ENCODE measurements at places on chromosomes 2 and 18.

GRCh38 chr18:310042-310441, 42.2 kb upstream of the THOC1 start:
- DNase-seq = no peak

- no peak for DNase-seq
Measured at GRCh38 chr2:147934881-147935620, 85.5 kb downstream of the ORC4 start.

DNA sequence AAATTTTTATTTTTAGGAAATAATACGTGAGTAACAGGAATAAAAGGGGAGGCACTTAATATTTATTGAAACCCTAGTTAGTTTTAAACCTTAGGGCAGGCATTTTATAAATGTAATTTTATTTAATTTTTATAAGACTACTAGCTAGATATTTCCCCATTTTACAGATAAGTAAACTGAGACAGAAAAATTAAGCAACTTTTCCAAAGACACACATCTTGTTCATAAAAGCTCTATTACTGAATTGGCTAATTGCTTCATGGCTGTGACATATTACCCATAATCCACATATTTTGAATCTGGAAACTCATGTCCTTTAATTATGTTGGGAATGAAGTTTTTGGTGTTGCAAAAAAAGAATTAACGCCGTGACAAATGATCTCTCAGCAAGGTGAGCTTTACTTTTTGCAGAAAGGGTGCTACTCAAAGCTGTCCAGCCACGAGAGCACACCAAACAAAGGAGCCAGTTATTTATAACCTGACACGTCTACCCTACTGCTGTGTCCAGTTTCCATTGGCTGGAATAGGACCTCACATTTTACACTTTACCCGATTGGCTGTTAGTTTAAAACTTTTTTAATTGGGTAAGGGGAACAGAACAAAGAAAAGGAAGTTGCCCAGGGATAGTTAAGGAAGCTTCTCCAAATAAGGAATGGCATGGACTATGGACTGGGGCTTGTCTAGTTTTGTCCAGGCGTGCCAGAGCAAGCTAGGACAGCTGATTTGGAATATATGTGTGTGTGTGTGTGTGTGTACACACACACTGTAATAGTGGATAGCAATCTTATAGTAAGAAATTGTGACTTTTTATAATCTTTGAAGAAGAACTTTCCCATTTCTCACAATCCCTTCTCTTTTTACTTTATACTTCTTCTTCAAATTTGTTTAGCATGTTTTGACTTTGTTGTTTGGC, 54.2 kb downstream of the COMMD1 start:
- no peak for DNase-seq

GRCh38 chr18:26383454-26384270, 157.4 kb downstream of the TAF4B start:
- peak; percentile 42 for DNase-seq

- no peak for DNase-seq
Measured at GRCh38 chr2:120819720-120820210, 84.1 kb downstream of the GLI2 start.

- no peak for DNase-seq
Measured at GRCh38 chr18:4960578-4960977, 236.5 kb downstream of the AKAIN1 start.

GRCh38 chr2:98551316-98551715, 57.0 kb downstream of the COA5 start:
- no peak for DNase-seq

GRCh38 chr2:88471083-88471942, 18.8 kb upstream of the FOXI3 start:
- no peak for DNase-seq

DNA sequence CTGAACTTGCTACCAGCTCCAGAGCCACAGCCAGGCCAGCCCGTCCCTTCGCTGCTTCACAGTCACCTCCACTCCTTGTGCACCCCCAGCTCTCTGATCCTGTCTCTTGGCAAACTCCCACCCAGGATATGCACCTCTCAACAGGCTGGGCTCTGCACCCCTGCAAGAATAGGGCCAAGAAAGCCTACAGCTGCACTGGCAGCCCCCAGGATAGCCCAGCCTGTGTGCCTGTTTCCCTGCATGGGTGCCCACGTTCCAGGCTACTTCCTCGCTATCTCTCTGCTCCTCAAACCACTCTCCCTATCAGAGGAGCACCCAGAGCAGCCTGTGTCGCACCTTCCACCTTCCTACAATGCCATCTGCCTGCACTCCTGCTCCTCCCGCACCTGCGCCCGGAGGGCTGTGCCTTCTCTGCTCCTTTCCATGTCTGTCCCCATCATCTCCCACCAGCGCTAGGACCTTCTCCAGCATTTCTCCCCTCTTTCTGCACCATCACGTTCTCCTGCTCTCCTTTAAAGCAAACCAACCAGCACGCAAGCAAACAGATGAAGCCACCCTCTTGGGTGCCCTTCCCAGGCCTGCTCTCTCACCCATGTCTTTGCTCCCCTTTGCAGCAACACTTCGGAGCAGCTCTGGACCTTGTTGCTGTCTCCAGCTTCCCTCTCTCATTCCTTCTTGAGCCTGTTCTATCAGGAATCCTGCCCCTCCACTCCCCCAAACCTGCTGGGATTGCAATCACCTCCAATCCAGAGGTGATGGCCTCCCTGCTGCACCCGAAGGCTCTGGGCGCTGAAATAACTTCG, 313.2 kb upstream of the HS6ST1 start:
- no peak for DNase-seq

GRCh38 chr2:68253219-68254068, 1.1 kb upstream of the PPP3R1 start:
- DNase-seq = peak; percentile 51

DNA sequence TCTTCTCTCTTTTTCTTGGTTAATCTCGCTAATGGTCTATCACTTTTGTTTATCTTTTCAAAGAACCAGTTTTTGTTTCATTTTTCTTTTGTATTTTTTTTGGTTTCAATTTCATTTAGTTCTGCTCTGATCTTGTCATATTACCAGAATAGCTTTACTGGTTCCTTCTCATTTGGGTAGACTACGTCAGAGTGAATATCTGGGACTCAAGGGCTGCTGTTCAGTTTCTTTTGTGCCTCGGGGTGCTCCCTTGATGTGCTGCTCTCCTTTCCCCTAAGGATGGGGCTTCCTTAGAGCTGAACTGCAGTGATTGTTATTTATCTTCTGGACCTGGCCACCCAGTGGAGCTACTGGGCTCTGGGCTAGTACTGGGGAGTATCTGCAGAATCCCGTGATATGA, 29.4 kb upstream of the IL1RN start:
- no peak for DNase-seq

- no peak for DNase-seq
Measured at GRCh38 chr2:42183775-42184174, 14.6 kb downstream of the EML4 start.

DNA sequence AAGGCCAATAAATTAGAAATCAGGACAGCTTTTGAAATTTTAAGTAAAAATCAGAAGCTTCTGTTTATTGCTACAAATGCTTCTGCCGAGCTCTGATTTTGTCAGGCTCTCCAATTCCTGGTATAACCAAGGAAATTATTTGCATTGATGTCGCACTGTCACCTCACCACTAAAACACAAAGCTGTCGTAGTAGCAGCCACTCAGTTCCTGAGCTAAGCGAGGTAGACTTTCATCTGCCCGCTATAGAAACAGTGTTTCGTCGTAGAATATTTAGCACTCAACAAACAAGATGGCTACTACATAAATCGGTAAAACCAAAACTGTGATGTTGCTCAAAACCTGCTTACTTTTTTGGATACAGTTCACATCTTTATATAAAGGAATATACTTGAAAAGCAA, 141.3 kb upstream of the FOSL2 start:
- DNase-seq = no peak

DNA sequence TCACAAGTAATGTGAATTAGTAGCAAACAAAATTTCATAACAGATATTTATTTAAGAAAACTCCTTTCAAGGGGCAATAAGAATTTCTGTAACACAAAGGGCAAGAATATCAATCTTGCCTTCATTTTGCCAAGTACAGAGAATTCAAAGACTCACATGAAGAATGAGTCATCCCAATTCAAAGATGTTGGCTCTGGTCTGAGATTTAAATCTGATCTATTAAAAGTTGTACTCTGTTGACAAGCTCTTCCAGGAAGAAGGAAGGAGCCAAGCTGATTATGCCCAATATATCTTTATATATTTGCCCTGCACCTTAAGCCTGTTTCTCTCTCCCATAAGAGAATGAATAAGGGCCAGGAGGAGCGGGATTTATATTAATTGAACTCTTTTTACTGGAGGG, 55.9 kb upstream of the RPE start:
- no peak for DNase-seq

DNA sequence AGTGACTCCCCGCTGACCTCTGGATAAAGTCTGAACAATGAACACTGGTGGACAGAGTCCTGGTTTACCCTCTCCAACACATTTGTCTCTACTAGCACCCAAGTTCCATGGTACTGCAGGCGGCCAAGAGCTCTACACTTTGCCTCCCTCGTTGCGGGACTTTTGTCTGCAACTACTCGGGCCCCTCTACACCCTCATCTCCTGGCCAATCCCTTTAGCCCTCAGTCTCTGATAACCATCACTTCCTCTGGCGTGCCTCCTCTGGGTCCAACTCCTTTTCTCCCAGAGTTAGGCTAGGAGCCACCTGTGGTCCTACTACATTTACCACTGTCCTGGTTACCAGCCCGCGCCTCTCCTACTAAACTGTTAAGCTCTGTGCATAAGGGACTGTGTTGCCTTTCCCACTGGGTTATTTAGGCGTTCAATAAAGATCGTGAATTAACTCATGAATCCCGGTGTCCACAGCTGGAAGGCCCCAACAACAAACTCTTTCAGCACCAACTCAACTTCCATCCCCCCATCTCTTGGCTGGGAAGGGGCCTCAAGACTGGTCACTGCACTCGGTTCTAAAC, 757 bp downstream of the HDHD2 start:
- DNase-seq = no peak

DNA sequence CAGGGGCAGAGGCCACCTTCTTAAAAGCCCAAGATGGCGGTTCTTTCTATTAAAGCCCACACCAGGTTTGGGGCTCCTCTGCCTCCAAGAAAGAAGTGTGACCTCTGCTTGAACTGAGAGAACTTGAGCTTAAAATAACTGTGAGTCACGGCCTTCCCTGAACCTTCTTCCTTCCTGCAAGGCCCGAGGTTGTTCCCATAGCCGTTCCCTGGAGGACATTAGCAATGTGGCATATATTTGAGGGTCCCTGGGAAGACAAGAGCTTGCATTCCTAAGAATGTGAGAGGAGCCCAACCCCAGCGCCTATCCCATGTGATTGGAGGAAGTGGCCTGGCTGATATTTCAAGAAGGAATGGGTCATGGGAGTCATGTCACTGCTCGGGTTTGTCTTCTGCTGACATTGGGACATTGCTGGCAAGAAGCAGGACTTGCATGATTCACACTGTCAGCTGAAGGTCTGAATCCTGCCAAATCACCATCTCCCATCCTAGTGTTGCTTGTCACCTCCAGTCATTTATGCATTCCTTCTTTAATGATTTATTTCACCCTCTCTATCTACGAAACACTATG, 168.1 kb downstream of the TRIB2 start:
- no peak for DNase-seq

DNA sequence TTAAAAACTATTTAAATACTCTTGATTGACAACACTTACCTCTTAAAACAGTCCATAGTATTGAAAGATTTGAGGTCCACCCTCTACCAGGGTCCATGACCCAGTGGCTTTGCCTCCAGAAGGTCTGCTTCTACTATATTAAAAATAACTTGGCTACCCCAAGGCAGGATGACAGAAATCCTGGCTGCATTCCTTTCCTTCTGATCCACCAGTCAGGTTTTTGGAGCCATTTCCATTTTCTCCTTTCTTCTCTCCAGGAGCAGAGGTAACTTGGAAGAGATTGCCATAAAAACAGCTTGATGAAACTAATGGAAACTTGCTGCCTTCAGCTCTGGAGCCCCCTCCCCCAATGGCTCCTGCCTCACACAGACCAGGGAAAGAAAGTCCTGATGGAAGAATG, 2.6 kb upstream of the FAM171B start:
- DNase-seq = no peak

- DNase-seq = no peak
Measured at GRCh38 chr2:6312367-6312766, 553.3 kb downstream of the CMPK2 start.

GRCh38 chr2:159546716-159547430, 69.5 kb downstream of the BAZ2B start:
- no peak for DNase-seq

- no peak for DNase-seq
Measured at GRCh38 chr18:58288921-58289797, 245.1 kb downstream of the NEDD4L start.

- no peak for DNase-seq
Measured at GRCh38 chr2:128370468-128371247, 52.0 kb upstream of the HS6ST1 start.

- DNase-seq = no peak
Measured at GRCh38 chr2:127565261-127566138, 30.0 kb downstream of the MYO7B start.

DNA sequence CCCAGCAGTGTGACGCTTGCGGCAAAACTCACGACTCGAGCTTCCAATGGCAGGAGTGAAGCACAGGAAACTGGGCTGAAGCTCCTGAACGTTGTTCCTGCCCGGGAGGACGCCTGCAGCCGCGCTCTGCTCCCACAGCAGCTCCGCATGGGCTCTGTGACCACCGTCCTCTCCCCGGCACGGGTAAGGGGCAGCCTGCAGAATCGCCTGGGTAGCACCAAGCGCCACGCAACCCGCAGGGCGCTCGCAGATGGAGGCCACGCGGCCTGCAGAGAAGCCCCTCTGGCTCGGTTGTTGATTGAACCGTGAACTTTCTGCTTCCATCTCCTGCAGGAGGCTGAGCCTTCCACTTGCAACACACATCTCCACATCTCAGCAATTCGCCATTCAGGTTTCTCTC, 63.3 kb upstream of the ZNF236 start:
- DNase-seq = no peak

DNA sequence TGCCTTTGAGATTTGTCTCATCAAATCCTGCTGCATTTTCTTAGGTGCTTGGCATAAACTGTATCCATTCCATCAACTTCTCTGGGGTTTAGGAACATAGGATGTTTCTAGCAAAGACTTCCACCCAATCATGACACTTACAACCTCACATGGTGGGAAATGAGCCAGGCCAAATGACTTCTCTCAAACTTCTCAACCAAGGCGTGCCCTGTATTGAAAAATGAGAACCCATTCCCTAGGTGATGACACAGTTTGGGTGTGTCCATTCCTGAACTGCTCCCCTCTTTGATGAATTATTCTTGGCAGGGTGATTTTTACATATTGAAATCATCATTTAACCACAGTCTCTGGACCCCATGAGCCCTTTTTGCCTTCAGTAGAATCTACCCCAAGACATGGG, 161.1 kb downstream of the EN1 start:
- DNase-seq = no peak

GRCh38 chr2:169507698-169508097, 1.8 kb upstream of the KLHL41 start:
- no peak for DNase-seq
